ENCODE measurements at places on chromosomes 7 and 10. TPM values are rescaled to one million over a fixed set of nuclear protein-coding genes. Genes with fewer than 3 reads are reported as not detected.

The CFTR gene
- total RNA-seq, result 2.3 TPM

DNA sequence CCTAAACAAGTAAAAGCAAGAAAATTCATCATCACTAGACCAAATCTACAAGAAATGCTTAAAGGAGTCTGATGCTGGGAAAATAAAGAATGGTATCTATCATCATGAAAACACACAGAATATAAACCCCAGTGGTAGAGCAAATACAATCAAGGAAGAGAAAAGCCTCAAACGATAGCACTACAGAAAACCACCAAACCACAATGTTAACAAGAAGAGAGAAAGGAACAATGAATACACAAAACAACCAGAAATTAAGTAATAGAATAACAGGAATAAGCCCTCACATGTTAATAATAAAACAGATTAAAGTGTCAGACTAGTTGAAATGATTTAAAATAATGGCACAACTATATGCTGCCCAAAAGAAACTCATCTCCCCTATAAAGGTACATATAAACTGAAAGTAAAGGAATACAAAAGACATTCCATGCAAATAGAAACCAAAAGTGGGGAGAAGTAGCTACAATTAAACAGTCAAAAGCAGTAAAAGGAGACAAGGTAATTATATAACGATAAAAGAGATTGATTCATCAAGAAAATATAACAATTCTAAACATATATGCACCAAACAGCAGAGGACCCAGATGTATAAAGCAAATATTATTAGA, 77.3 kb downstream of the JMJD1C start:
- no peak for DNase-seq

- DNase-seq, result no peak
Observed at GRCh38 chr7:137684776-137685175, 162.0 kb downstream of the DGKI start.

The EMX2 gene
- total RNA-seq, result not detected

GRCh38 chr10:71419002-71419540, 22.4 kb downstream of the CDH23 start:
- no peak for DNase-seq

DNA sequence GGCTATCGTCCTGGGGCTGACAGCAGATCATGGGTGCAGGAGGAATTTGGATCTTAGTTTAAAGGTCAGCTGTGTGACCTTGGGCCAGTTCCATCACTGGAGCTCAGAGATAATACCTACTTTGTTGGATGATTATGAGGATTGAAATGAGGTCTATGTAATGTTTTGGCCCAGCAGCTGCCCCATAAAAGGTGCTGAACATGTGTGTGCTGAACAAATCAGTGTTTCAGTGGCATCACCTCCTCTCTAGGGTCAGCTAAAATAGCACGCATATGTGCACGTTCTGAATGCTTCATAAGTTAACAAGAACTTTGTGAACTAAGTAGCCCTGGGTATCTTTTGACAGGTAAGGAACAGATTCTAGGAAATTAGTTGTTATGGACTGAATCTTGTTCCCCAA, 84.8 kb upstream of the LRRC18 start:
- DNase-seq, result no peak

- no peak for DNase-seq
Observed at GRCh38 chr10:63464402-63465292, 1.1 kb downstream of the JMJD1C start.

- DNase-seq, result no peak
Observed at GRCh38 chr7:135486261-135486920, 23.5 kb downstream of the CNOT4 start.

The FAM221A gene
- 5.6 TPM for total RNA-seq

The THNSL1 gene
- 6.0 TPM for total RNA-seq

The DRGX gene
- not detected for total RNA-seq

DNA sequence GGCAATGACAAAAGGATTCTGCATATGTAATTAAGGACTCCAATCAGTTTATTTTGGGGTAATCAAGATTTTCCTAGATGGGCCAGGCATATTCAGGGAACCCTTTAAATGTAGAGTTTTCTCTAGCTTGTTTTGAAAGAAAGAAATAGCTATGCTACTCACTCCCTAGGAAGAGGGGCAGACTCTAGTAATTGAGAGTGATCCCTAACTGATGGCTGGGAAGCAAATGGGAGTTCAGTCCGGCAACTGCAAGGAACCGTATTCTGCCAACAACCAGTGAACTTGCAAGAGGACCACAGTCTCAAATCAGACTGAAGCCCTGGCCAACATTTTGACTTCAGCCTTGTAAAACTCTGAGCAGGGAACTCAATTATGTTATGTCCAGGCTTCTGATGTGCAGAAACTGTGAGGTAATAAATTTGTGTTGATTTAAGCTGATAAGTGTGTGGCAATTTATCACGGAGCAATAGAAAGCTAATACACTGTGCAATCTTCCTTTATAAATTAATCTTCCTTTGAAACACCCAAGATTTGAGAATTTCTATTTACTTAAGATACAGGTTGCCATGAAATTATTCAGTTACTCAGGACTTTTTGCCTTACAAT, 14.0 kb downstream of the AOAH start:
- DNase-seq, result no peak

- DNase-seq, result no peak
Observed at GRCh38 chr7:140190588-140190987, 13.8 kb upstream of the KDM7A start.

DNA sequence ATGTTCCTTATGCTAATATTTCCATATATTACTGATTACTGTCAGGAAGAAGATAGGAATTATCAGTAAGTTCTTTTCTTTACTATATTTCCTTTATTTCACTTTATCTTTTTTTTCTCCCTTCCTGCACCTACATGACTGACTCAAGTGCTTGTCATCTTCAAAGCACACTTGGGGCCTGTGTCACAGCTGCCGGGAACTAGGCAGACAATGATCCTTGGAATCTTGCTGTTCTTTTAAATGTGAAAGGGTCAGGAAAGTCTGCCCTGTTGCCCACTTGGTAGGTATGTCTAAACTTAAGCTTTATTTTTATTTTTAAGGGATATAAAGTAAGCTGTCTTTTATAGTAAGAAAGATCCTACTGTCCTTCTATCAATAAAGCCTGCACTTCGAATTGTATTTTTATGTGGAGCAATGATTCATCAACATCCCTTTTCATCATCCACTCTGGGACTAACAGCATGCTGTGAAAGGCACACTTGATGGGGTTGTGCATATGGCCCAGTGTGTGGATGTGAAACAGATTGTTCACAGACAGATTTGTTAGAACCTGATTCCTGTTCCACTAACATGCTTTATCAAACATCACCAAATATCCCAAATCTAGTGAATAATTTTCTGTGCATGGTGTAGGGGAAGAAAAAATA, 556.9 kb downstream of the DNAJB9 start:
- no peak for DNase-seq

DNA sequence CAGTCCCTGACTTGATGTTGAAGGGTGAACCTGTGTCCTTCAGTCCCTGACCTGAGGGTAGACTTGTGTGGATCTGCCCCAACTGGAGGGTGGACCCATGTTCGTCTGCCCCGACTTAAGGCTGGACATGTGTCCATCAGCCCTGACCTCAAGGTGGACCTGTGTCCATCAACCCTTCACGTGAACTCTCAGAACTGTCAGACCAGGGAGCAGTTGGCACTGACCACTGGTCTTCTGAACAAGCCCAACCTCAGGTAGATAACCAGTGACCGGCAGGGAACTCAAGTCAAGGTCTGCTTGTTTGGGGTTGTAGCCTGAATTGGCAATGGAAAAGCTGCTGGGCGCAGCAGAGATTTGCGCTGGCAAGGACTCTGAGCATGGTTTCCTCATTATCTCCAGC, 96.5 kb downstream of the ADCY1 start:
- peak; percentile 77 for DNase-seq

The PLCE1 gene
- total RNA-seq, result 0.95 TPM

DNA sequence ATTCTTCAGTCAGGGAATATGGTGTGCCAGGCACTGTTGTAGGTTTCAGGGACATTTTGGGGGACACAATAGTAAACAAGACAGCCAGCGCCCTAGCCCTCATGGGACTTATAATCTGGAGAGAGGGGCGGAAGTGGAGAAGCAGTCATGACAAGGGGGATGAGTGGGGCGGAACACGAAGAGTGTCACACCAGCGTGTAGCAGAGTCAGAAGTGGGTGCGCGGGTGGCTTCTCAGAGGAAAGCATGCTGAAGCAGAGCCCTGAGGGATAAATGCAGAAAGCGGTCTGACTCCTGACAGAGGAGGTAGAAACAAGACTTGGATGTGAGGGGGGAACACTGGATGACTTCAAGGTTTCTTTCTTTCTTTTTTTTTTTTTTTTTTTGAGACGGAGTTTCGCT, 160.3 kb upstream of the LYZL2 start:
- no peak for DNase-seq

DNA sequence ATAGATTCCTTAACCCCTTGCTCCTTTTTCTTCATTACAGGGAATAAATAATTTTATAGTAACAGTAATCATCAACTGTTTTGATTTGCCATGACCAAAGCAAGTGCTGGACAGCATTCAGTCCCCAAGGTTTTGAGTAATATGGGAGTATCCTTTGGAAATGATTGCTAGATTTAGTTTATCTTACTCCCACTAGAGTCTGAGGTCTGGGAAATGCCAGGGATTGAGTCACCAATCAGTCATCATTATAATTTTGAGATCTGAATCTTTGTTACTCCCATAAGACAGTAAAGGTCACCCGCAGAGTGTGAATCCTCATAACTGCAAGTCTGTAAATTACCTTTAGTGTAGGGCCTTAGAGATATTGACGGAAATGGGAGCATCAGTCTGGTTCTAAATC, 133.7 kb upstream of the SEMA3E start:
- no peak for DNase-seq

The EXOC4 gene
- 28.1 TPM for total RNA-seq

- no peak for DNase-seq
Observed at GRCh38 chr10:52542906-52543305, 228.8 kb downstream of the DKK1 start.

GRCh38 chr10:72732521-72732920, 40.6 kb downstream of the MCU start:
- no peak for DNase-seq

DNA sequence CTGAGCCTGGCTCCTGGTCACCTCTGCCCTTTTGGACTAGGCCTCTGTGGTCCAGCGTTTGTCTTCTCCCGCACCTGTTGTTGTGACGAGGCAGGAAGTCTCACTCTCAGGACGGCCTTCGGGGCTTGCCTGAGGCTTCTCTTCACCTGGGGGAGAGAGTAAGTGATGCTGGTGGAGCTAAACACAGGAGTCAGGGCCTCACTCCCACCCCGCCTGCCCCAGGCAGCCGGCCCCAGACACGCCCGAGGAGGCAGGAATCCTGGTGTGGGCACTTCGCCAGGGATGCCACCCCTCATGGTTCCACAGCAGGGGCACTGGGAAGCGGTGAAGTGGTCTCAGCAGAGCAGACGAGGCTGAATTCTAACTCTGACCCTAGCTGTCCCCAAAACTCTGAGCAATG, 42.4 kb downstream of the IL2RA start:
- DNase-seq, result no peak

DNA sequence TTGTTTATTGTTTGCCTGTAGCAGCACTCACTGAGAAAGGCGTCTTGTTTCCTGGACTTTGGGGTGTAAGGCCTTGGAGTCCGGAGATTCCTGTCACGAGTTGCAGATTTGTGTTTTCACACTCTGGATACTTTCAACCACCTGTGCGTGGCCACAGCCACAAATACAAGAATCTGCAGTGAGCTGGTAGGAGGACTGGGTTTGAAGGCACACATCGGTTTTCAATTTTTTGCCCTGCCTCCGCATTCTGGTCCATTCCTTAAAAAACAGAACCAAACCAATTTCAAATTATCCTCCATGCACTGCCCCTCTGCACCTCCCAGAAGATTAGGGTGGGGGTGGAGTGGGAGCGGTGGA, 619 bp downstream of the EXOC4 start:
- no peak for DNase-seq

GRCh38 chr7:112622159-112622715, 141.4 kb downstream of the LSMEM1 start:
- DNase-seq, result no peak

DNA sequence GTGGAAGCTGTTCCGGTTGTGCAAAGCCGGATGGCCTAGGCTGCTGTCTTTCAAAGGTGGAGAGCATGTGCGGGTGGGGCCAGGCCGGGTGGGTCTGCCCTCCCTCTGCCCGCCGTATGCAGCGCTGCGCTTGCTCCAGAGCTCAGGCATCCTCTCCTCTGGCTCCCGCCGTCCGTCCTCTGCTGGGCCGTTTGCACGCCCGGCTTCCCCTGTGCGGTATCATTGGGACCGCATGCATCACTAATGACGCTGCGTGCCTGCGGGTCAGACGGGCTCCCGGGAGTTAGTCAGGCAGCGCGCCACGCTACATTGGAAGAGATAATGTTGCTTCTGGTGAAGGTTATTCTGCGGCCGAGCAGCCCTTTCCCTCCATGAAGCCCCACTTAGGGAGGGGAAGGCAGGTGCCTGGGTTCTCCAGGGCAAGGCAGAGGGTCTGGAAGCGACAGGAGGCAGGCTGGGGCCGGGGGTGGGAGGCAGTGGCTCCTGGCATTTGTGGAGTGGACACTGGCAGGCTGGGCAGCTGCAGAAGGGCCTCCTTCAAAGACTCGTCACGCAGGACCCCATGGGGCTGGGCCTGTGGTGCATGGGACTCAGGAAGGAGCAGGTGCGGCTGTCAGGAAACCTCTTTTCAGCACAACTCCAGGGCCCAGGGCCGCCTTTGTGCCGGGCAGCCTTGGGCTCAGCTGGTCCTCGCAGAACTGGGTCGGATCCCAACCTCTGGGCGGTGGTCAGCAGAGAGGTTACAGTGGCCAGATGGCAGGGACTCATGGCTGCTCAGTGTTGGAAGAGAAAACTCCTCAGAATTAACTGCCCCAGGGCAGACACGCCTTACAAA, 318.5 kb downstream of the WDR37 start:
- DNase-seq, result no peak

The SSC4D gene
- 1.2 TPM for total RNA-seq

GRCh38 chr7:128318691-128319090, 25.0 kb downstream of the RBM28 start:
- DNase-seq, result no peak

- DNase-seq, result no peak
Observed at GRCh38 chr7:139713526-139714162, 64.2 kb downstream of the HIPK2 start.

DNA sequence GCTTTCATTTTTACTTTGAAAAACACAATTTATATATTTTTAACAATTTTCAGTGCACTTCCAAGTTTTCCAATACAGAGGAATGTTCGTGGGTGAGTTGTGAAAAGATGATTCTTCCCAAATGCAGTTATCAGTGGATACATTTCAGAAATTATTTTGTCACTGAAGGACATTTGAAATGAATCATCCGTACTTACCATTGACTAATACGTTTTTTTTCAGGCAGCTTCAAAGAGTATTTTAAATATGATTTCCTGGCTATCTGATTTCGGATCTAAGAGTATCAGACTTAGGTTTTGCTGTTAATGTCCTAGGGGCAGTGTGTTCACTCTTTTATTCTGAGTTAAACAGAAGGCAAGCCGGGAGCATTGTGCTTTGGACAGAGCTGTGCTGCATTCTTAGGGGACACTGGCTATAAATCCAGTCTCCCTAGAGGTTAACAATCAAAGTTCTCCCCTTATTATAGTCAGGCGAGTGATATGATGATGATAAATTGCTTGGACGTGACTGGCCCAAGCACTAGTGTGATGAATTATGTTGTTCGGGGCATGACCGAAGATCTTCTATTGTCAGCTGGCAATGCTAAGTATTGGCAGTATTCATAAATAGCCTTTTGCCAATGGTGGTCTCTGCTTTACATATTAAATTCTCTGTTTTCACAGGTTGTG, 4.5 kb downstream of the PTER start:
- no peak for DNase-seq

The TES gene
- 9.6 TPM for total RNA-seq

- DNase-seq, result no peak
Observed at GRCh38 chr7:34015651-34016050, 110.3 kb downstream of the BMPER start.
